NCI-H1694 treated with DMSO at 0.1 percent for 48 hours (cell line): ENCODE measurements at places on chromosomes 5 and 9.
A peak's percentile ranks its signal among the peaks of the same experiment; 100 is the strongest.

GRCh38 chr9:134437403-134438194 lies 111.3 kb downstream of the RXRA start:
- no peak for DNase-seq

DNA sequence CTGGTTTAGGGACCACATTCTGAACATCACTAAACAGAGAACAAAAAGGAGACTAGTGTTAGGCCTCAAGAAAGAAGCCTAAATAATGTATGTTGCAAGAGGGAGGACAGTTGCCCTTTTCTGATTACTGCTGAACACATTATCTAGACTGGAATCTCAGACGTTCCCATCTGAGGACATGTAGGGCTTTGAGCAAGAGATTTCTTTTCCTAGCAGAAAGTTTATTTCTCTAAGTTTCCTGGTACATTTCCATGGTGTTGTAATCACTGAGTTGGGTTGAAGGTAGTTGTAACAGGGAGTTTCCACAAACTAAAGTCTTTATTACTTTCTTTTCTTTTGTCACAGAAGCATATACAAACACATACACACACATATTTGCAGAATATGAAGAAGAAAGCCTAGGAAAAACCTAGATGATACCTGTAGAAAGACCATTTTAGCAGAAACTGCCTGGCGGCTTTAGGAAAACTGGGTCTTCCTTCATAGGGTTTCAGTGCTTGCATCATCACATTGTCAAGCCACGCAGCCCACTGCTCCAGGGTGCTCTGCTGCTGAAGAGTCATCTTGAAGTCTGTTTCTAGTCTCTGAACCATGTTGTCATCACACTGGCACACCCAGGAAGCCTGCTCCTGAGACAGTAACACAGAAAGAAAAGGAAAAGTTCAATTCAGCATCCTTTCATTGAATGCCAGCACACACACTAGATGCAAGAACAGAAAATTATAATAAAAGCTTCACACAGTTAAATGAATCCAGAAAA lies 269.1 kb downstream of the RFX3 start:
- DNase-seq: no peak

GRCh38 chr9:137813651-137814415 lies 63.7 kb upstream of the CACNA1B start:
- DNase-seq: no peak

GRCh38 chr5:52709167-52709925 lies 78.4 kb upstream of the ITGA1 start:
- no peak for DNase-seq

DNA sequence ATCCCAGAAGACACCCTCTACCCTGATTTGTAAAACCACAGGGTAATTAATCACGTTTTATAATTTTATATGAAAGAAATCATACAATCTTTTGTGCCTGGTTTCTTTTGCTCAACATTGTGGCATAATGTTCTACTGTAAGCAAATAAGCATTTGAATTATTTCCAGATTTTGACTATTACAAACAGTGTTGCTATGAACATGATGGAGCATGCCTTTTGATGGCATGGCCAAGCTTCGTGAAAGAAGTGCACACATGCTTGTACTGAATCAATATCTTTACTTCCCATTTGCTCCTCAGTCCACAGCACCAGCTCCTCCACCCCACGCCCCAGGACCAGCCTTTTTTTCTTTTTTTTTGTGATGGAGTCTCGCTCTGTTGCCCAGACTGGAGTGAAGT lies 29.9 kb downstream of the ACSL6 start:
- DNase-seq: no peak

DNA sequence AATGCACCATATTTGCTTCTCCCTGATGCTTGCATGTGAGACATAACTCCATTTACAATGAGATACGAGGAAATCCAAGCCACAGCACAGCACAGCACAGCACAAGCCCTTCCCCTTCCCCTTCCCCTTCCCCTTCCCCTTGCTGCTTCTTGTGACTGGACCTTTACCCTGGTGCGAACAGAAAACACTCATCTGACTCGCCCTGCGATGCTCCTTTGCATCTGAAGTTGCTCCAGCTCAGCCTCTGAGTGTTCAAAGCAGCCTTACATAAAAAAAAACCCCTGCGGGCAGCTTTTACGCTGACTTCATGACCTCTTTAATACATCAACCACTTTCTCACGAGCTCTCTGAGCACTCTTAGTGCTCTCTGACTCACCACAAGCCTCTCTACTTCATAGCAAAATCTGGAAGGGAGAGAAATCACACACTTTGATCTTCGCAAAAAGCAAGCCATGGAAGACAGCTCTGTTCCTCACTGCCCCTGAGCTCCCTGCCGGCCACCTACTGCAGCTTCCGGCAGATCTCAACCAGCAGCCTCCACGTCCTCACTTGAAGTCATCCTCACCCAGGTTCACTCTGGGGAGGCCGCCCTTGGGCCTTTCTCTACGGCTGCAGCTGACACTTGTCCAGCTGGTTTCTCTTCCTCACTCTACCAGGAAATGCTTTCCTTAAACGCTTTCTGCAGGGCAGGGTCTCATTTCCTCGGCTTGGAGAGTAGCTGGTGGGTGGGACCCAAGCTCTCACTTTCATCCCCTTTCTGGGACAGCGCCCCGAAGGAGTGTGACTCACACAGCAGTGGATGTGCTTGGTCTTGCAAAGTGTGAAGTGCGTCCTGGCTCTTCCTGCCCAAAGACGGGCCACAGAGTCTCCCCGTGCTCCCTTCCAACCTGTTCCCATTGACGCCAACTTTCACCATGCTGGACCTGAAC lies 5.3 kb downstream of the SLC34A1 start:
- DNase-seq: no peak

- no peak for DNase-seq
Measured at GRCh38 chr9:91660521-91660920, 236.9 kb upstream of the NFIL3 start.

- DNase-seq: no peak
Measured at GRCh38 chr9:132596200-132596599, 13.8 kb downstream of the BARHL1 start.

- DNase-seq: peak; percentile 47
Measured at GRCh38 chr9:37575921-37576721, at the start of gene FBXO10. TSS of gene FBXO10 (minus strand) at chr9:37576380. CDS start at chr9:37541768, 34,612 bp downstream.

DNA sequence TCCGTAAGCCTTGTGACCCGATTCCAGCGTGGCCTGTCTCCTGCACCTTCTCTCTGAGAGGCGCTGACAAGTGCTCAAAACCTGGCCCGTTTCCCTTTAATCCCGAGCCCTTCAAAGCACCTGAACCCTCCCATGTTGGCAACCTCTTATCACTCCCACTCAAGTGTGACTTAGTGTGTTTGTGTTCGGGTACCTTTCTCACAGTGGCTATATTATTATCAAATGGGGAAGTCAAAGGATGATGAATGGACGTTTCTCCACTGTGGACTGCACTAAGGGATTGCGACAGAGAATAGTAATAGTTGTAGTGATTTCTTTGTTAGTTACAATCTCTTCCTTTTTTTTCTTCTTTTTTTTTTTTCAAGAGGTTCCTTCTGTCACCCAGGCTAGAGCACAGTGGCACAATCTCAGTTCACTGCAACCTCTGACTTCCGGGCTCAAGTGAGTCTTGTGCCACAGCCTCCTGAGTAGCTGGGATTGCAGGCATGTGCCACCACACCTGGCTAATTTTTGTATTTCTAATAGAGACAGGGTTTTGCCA lies 65.4 kb upstream of the TNFSF8 start:
- DNase-seq: no peak

DNA sequence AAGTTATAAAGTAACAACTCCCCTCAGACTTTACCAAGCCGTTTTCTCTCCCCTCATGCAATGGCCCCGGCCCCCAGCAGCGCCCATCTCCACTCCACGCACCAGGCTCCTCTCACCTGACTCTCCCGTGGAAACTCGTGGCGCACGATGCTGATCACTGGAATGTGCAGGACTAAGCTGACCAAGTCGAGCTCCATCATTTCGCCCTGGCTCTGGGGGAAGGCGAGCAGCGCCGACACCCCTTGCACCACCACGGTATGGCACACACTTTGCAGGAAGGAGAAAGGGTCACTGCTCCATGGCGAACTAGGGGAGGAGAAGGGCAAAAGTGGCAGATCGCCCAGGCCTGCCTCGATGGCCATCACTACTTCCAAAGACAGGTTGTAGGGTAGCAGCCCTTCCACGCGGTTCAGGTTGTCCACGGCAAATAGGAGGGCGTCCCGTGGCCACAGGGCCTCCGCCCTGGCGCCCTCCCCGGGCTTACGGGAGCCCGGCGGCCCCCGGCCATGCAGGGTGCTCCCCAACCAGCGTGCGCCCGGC lies 1.2 kb downstream of the GRIN3A start:
- no peak for DNase-seq

DNA sequence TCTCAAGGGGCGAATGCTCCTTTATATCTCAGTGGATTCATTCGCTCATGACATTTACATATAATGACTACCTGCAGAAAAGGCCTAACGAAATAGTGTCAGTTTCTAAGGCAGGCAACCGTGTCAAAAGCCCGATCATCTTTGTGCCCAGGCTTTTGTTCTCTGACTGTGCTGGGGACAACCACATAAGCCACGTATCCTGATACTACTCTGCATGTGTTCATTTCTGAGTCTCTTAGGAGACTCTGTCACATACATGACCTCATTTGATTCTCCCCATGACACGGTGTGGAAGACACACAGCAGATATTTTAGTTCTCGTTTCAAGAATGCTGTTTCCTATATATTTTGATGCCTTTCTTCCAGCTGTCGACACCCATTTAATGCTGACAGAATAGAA lies 598.5 kb downstream of the BNC2 start:
- no peak for DNase-seq

DNA sequence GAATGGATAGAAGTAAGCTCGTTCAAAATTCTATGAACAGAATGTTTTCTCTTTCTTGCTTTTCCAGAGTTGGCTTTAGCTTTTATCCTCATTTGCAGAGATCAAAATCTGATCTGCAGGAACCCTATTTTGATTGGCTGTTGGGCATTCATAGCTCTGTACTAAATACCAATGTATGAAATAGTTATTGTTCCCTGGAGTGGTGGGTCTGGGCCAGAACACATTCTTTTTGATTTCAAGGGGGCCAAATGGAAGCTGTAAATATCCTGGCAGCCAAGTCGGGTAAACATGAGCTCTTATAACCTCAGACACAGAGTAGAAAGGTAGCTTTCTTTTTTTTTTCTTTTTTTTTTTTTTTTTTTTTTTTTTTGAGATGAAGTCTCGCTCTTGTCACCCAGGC lies 241.5 kb downstream of the PDZD2 start:
- DNase-seq: no peak

DNA sequence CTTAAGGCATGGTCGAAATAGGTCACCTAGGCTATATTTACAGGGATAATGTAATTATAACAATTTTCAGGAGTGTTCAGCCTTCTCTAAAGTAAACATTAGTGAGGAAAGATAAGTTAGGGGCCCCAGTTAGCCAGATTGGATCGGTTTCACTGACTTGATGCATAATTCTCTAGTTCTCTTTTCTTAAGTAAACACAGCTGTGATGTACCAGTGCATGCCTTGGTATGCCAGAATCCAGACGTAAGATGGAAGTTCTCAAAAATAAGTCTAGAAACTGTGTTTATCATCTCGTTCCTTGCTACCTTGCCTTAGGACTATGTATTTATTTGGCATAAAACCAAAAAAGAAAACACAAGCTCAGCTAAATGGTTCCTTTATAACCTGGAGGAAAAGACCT lies 442.2 kb upstream of the CLINT1 start:
- no peak for DNase-seq

GRCh38 chr5:150948539-150948938 lies 43.8 kb upstream of the ZNF300 start:
- no peak for DNase-seq

GRCh38 chr5:170483701-170484458 lies 19.9 kb upstream of the KCNIP1 start:
- no peak for DNase-seq

GRCh38 chr5:5290674-5291334 lies 131.7 kb upstream of the ICE1 start:
- DNase-seq: no peak

- no peak for DNase-seq
Measured at GRCh38 chr5:137997726-137998213, 35.1 kb downstream of the FAM13B start.
